ENCODE measurements at places on chromosomes 12 and 14.

- no peak for DNase-seq
Measured at GRCh38 chr12:55929306-55929791, 1.6 kb upstream of the DGKA start.

DNA sequence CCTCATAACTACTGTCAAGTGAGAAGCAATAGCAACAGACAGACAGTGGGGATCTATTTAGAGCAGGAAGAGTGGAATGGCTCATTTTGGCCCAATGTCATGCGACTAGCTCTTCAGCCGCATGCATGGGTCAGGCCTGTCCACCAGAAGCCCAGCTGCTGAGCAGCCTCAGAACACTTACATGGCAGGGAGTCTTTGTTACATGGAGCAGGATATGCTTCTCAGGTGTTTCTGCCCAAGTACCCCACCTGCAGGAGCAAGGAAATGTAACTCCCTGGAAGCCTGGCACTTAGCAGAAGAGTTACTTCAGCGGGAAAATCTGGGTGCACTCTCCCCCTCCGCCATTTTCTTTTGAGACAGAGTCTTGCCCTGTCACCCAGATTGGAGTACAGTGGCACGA lies 73.5 kb upstream of the ARHGAP5 start:
- no peak for DNase-seq

DNA sequence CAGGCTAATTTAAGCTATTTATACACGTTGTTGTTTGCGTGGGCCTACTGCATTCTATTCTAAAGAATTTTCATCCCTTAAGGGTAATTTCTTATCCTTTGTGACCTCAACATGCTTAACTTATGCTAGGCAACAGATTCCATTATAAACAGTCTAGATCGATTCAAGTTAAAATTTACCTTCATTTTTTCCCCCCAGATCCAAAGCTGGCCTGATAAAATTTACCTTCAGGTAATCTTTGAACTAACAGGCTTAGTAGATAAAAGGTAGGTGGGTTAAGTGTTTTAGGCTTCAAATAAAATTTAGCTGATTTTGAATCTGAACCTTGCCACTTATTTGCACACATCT lies 389 bp upstream of the CCNB1IP1 start:
- no peak for DNase-seq

DNA sequence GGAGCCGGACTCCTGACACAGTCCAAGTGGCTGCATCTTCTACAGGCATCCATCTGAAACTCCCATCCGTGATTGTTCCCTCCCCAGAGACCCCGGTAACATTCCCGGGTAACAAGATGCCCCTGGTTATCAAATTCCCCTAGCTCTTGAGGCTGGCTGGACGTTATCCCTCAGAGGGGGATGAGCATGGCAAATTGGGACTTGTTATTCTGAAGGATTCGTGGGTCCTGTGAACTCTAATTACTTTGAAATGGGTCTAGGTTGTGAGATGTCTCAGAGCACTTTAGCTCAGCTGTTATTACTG lies 642 bp upstream of the PAN2 start:
- no peak for DNase-seq

GRCh38 chr14:84864548-84865271 lies 665.2 kb upstream of the FLRT2 start:
- DNase-seq, result no peak

DNA sequence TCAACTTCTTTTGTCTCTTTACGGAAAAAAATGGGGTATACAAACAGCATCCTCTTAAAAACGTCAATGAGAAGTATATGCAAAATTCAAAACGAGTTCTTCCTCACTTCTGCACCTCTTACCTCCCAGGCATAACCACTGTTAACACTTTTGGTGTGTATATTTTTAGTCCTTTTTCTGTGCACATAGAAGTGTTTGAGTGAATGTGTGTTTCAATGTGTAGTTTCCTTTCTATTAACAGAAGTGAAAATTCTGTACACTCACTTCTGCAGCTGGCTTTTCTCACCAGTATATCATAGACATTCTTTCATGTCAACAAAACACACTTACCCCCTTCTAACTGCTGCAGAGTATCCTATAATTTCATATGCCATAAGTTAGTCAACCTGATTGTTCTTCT lies 5.4 kb downstream of the UBR7 start:
- no peak for DNase-seq

GRCh38 chr14:20690848-20691640 lies 2.5 kb downstream of the ANG start:
- peak; percentile 75 for DNase-seq

GRCh38 chr14:69268763-69269162 lies 8.8 kb downstream of the GALNT16 start:
- peak; percentile 35 for DNase-seq

DNA sequence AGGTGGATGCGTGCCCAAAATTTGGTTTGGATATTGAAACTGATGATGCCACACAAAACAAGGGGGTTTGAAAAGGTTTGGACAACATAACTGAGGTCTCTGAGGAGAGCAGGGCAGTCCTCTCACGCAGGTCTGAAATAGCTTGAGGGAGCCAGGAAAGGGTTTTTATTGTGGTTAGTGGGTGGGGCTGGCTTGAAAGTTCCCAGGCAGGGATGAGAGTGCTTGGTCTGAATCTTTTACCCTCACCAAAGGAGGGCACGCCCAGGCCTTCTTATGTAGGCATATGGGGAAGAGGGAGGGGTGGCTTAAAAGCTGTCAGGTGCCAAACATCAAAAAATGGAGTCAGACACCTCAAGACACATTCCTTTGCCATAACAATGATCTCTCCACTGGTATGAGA lies 493.1 kb upstream of the CCDC196 start:
- DNase-seq, result no peak

DNA sequence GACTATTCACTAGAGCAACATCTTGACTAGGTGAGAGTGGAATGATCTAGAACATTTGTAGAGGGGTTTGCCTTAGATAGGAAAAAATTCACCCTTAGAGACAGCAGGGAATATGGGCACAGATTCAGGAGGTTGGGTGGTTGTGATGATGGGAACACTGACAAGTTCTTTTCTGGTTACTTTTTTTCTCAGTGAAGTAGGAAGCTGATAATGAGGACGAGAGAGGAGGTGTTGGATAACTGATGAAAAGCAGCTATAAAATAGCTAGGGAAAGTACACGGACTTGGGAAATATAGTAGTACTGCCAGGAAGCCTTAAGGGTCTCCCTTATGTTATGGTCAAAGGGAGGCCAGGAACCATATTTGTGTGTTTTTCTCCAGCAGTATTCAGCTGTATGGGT lies 250.5 kb downstream of the SSPN start:
- no peak for DNase-seq

Measured in AG08396 (cell line).